ENCODE measurements at places on chromosomes 5 and 9.
A peak's percentile ranks its signal among the peaks of the same experiment; 100 is the strongest.

DNA sequence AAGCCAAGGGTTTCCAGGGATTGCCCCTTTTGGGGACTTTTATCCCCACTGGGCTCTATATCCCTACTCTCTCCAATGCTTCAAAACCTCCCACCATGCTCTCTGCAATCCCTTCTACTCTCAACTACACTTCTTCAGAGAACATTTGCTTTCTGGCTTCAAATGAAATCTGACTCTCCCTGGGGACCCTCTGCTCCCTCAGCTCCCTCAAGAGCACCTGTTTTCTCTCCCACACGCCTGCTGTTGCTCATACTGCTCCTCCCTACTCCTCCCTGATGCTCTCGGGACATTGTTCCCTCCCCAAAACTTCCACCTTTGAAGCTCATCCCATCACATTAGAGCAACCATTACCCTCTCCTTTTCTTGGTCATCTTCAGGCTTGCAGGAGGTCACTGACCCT is 344.9 kb downstream of the CDK5RAP2 start:
- no peak for DNase-seq

GRCh38 chr5:132262882-132263547 is 5.5 kb downstream of the PDLIM4 start:
- no peak for DNase-seq

GRCh38 chr5:54517174-54517511 is 416 bp upstream of the SNX18 start:
- DNase-seq: no peak

DNA sequence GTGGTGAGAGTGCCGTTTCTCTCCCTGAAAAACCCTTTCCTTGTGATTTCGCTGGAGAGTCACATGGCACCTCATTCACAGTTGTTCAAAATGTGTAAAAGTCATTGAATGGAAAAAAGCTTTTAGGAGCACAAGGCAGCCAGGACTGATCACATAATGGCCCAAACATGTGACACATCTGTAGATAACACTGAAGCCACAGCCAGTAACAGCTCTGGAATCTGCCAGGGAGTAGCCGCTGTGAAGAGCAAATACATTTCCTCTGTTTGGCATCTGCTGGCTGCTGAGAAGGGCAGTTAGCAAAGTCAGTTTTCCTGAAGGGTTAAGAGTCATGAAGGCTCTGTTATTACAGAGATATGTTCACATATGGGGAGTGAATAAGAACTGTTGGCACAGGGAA is 271.8 kb downstream of the NNT start:
- DNase-seq: no peak

- DNase-seq: no peak
These were observed 27.4 kb downstream of the SNX30 start for GRCh38 chr9:112777914-112778313.

- DNase-seq: no peak
These were observed 39.0 kb upstream of the DEPDC1B start for GRCh38 chr5:60738933-60739332.

GRCh38 chr5:52743529-52743928 is 44.2 kb upstream of the ITGA1 start:
- DNase-seq: no peak

GRCh38 chr5:67133776-67134175 is 62.8 kb downstream of the CD180 start:
- DNase-seq: no peak

DNA sequence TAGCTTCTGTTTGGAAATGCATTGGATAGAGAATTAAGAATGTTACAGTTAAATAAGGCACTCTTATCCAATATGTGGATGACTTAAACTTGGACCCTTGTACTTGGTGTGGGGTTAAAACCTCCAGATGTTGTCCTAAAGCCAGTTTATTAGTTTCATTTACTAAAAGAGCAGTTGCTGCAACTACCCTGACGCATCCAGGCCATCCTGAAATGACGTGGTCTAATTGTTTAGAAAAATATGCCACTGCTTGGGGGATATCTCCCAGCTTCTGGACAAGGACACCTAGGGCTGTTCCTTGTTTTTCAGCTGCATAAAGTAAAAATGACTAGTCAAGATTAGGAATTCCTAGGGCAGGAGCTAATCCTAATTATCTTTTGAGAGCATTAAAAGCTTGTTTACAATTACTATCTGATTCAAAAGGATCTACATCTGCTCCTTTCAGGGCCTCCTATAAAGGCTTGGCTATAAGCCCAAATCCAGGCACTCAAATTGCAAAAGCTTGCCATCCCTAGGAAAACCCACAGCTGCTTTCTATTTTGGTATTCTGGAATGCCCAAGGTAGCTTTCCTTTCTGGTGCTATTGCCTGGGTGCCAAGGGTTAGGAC is 45.7 kb upstream of the SLCO4C1 start:
- peak; percentile 3 for DNase-seq

GRCh38 chr9:134432471-134432870 is 106.2 kb downstream of the RXRA start:
- no peak for DNase-seq

GRCh38 chr9:68437785-68438184 is 81.4 kb downstream of the PGM5 start:
- peak; percentile 72 for DNase-seq

GRCh38 chr5:93311881-93312280 is 269.1 kb downstream of the NR2F1-AS1 start:
- DNase-seq: no peak

DNA sequence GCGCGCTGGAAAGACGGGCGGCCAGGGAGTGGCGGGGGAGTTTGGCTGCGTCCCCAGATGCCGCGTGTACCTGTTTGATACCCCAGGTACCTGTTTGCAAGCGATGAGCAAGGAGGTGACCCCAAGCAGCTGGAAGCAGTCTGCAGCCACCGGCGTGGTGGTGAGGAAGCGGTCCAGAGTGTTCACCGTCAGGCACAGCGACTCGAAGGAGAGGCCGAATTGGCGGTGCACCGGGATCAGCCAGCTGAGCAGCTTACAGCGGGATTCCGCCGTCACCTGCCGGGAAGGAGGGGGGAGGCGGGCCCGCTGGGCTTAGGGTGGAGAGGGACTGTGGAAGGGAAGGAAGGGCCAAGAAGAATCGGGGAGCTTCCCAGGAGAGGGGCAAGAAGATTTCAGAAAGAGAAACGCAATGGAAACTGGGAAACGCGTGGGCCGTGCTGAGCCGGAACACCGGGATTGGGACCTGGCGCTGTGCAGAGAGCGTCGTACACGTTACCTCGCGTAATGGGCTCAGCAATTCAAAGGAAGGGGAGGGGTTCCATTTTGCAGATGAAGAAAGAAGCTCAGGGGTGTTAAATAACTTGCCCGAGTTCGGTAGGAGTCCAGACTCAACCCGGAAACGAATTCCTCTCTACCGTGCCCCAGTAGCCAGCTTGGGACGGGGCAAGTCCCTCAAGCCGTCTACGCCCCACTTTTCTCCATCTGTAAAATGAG is 980 bp downstream of the CCNO start:
- DNase-seq: peak; percentile 24

- DNase-seq: no peak
These were observed 16.2 kb downstream of the MTX3 start for GRCh38 chr5:79974886-79975285.

GRCh38 chr5:176172246-176172645 is 66.0 kb upstream of the SIMC1 start:
- DNase-seq: no peak

- no peak for DNase-seq
These were observed 999 bp upstream of the HNRNPA0 start for GRCh38 chr5:137754961-137755762.

- no peak for DNase-seq
These were observed 842.6 kb upstream of the ACO1 start for GRCh38 chr9:31541721-31542281.

DNA sequence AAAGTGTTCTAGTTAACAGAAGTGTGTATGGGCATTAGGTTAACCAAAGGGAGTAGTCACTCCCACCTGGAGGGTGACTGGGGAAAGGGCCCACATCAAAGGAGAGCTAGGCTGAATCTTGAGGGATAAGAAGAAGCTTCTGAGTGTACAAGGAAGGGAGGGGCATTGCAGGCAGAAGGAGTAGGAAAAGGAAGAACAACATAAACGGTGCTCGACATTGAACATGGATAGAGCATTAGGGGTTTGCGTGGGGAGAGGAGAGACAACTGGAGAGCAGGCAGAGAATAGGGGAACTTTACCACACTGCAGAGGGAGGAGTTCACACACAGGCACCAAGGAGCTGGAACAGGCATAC is 5.3 kb upstream of the GLRX start:
- DNase-seq: no peak

DNA sequence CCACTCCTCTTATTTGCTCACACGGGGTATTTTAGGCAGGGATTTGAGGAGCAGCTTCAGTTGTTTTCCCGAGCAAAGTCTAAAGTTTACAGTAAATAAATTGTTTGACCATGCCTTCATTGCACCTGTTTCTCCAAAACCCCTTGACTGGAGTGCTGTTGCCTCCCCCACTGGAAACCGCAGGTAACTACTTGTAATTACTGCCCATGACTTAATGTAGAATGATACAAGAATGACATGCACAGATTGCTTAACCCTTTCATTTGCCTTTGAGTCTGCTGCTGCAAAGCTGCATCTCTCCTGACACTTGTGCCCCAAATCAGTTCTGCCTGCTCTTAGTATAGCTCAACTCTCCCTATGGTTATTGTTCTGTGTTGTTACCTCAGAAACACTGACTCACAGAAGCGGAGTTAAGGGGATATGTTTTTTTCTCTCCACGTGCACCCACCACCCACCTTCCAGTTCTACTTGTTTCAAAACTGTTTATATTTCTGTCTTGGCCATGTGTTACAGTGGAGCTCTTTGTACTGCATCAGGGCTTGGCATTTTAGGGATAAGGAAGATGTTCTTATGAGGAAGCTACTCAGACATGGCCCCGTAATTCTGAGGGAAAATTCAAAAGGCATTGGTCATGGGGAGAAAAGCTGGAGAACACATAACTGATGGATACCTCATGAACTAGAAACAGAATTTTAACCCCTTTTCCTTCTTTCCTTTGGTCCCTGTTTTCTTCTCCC is 2.3 kb downstream of the ADRB2 start:
- DNase-seq: no peak

- no peak for DNase-seq
These were observed 64.0 kb upstream of the ERBIN start for GRCh38 chr5:65862384-65862783.

GRCh38 chr5:139571543-139571942 is 10.4 kb downstream of the UBE2D2 start:
- DNase-seq: no peak

DNA sequence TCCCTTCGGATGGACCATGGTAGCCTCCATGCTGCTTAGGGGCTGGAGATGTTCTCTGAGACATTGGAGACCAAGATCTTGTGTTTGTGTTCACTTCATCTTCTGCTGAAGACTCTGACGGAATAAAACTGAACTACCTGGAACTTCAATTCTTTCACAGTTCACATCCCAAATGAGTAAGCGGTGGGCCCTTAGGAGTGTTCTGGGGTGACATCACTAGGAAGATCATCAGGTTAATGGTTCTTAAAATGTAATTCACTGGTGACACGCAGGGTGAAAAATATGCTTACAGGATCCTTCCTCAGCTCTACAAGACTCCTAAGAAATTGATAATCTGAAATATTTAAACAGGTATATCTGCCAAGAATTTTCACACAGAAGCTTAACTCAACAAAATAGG is 561.5 kb downstream of the SEMA5A start:
- no peak for DNase-seq

DNA sequence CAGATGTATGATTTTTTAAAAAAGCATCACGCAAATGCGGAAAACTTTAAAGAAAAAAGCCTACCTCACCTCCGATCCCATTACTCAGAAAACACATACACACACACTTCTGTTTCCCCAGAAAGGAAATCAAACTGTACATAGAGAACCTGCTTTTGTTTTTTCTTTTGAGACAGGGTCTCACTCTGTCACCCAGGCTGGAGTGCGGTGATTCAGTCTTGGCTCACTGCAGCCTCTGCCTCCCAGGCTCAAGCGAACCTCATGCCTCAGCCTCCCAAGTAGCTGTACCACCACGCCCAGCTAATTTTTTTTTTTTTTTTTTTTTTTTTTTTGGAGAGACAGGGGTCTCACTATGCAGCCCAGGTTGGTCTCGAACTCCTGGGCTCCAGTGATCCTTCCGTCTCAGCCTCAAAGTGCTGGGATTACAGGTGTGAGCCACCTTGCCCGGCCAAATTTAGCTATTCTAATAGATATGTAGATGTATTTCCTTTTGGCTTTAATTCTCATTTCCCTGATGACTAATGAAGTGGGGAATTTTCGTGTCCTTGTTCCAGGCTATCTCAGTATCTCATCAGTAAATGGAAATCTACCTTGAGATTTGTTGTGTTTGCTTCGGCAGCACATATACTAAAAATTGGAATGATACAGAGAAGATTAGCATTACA is 25.7 kb upstream of the EEIG1 start:
- no peak for DNase-seq

- DNase-seq: no peak
These were observed 43.2 kb upstream of the ANKRD33B start for GRCh38 chr5:10520706-10521105.

DNA sequence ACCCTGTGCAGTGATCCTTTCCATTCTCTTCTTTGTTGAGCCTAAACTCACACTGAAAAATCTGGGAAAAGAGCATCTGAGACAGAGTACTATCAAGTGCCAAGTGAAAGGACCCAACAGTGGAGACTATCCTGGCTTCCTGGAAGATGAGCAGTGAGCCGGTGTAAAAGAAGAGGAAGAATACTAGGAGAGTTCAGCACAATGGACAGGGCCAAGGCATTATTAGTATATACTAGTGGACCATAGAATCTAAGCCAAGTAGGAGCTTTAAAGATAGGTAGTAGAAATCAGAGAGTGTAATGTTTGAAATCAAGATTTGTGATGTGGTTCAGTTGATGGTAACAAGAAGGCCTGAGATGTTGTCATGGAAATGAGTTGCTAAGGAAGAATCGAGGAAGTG is 140.8 kb downstream of the CAMK4 start:
- no peak for DNase-seq

DNA sequence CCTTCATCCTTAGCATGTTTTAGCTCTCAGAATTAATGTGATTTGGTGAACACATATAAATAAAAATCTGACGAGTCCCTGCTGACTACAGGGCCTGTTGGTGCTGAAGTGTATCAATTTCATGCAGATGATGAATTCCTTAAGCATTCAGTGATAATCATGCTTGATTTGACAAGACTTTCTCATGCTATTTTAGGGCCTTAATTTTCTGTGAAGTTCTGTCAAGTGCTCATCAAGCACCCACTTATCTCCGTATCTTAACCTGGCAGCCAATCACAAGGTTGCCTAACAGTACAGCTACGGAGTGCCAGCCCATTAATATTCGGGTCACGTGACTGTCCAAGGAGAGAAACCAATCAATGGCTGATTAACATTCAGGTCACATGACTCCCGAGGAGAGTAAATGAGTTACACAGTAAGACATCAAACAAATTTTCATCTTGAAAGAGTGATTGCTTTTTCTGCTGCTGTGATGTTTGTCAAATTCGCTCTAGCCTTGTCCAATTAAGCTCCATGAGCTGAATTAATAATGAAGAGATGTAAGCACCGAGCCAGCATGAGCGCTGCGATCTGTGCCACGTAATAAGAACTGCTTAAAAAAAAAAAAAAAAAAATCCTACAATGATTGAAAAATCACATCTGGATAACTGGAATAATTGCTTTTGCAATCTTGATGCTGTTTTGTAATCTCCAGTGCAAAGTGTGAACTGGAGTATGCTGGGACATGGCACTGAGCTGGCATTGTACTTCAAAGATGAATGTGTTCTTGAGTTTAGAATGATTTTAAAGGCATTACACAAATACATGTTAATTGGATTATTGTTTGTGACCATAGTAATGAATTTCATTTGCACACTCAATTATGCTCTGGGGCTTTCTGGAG is 104.3 kb upstream of the SPATA31D4 start:
- no peak for DNase-seq

GRCh38 chr5:71894091-71894490 is 175.0 kb downstream of the CARTPT start:
- DNase-seq: no peak
